ENCODE measurements at places on chromosomes 2 and 18.
A peak's percentile ranks its signal among the peaks of the same experiment; 100 is the strongest.

DNA sequence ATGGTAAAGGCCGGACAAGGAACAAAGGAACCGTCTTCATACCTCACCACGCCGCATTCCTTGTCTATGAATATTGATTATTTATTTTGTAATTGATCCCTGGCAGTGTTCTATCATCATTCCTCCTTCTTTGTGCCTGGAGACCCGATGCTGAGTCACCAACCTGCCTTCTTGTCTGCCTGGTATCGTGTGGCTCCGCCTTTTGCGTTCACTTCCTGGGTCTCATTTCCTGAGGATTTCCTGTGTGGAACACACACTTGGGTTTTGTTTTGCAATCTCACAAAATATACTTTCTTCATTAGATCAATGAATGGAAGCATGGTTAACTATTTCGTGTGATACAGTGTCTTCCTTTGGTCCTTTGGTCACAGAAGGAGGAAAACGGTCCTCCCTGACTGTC, 95.5 kb upstream of the SNTG2 start:
- DNase-seq = peak; percentile 7

- no peak for DNase-seq
Measured at GRCh38 chr2:240645346-240645745, 20.1 kb downstream of the GPR35 start.

DNA sequence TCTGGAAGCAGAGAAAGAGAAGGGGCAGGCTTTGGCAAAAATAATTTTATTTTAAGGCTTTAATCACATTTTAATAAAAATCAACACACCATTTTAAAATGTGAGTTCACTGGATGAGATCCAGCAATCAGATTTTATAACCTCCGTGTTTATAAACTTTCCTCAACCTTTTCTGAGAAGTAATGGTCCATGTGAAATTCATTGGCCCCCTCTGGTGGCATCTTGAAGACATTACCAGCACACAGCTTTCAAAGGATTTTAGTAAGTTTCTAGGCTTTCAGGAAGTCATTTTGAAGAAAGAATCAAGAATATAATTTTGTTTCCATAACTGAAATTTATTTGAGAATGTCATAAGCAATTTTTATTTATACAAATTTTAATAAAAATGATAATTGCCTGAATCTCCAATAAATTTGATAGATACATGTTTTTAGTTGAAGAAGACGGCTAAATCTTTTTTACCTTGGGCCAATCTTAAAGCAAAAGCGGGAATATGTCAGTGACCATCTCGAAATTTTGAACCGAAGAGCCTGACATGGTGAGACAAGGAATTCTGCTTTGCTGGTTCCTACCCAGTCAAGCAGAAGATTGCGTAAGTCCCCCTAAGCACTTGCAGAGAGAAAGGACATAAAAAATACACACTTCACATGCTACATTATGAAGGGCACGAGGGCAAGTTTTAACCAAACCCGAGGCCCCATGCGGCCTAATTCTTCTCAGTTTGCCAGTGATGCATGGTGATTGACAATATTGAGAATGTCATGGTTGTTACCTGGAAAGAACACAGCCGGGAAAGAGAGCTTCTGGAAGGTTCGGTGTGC, 128.4 kb upstream of the CBLN2 start:
- DNase-seq = no peak

DNA sequence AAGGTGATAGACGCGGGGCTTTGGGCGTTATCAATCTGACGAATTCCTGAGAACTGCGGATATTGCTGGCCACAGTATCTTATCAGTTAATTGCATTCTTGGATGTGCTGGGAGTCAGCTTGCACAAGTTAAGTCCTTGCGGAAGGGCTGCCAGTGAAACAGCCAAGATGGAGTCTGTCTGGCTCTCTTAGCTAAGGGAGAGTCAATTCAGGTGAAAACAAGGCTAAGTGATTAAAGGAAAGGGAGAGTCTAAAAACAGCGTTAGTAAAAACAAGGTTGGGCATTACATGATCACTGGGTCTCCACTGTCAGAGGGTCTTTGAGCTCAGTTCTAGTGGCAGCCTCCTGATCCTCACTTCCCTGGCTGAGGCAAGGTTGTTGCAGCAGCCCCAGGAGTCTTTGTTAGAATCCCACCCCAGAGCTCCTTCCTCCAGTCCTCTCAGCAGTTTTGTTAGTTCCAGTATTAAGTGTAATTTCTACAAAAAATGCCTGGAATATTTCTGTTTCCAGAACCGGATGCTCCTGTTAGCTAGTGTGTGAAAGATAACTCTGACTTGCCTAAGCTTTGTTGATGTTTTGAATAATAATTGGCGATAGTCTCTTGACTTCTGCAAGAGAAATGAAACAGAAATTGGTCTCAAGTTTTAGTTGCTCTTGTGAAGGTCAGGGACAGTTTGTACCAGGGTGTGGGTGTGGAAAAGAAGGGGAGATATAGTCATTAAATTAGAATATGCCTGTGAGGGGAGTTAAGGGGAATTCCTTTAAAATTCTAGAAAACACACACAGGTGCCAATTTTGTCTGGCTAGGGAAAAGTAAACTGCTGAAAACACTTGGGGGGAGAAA, 10.6 kb downstream of the CFLAR start:
- no peak for DNase-seq

Data from right forelimb (tissue), 1 donor.